AG08396 (cell line): ENCODE measurements at places on chromosomes 1 and 21.

DNA sequence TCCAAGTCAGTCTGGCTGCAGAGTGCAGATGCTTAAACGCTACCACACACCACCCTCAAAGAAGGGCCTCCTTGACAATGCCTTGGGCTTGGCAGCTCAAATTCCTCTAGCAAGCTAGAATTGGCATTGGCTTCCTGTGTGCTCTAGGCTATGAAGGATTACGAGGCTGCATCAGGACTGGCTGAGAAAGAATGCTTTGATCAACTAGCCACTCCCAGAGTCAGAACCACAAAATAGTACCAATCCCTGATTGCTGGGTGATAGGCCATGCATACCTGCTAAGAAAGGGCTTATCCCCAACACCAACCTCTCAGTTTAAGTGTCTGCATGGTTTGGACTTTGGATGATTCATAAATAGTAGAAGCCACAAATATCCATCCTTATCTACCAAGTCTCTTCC is 504.9 kb downstream of the OMA1 start:
- DNase-seq = no peak

DNA sequence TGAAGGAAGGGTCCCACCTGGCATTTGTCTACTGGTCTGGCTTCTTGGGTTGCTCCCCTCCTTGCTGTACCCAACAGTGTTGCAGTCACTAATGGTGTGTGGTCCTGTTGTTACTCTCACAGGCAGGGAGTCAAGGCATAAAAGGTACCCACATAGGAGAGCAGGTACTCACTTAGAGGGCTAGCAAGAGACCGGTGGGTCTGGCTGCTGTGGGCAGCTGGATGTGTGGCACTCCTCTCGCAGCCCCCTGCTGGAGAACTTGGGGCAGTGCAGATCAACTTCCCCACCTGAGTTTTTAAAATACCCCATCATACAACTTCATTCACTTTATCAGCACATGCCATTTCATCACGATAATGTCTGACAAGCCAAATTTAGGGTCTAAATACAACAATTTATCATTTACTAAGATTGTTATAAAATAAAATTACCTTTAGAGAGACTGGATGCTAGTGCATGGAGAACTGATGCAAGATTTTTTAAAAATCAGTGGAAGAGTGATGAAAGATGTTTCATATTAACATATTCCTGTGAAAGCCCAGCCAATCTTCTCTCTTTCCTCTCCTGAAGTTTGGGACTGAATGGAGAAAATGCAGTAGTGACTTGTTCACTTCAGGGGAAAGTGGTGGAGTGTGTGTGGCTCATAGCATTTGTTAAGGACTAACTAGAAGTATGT is 42.8 kb downstream of the ACP6 start:
- DNase-seq = peak; percentile 77

GRCh38 chr1:92259350-92259749 is 39.4 kb downstream of the GLMN start:
- DNase-seq = no peak

DNA sequence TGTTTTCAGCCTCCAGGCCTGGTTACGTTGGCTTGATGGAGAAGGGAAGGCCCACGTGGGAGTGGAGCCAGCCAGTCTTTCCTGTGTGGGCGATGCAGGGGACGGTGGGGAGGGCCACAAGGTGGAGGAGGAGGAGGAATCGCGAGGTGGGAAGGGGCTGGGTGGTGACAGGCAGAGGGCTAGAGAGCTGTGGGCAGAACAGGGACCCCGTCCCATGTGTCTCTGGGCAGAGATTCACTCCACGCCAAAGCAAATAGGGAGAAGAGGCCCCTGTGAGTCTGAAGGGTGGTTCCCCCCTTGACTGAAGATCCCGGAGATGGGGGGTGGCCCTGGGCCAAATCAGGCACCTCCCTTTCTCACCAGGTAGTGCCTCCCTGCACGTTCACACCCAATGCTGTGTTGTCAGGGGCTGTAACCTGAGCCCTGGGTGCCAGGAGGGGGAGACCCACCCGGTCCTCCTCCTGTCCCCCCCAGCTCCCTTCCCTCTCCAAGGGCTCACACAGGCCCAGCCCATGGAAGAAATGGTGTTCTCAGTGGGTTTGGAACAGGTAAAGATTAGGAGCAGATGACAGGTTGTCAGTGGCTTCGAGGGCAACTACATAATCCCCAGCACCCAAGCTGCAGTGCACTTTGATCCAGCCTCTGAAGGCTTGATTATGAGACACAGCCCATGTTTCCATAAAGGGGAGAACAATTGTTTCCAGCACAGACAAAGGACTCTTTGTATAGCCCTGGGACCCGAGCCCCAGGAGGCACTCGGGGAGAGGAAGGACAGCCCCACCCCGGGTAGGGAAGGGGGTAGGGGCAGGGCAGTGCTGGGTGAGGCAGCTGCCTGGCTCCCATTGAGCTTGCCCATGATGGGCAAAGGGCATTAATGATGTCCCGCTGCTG is 37.7 kb upstream of the GPR37L1 start:
- no peak for DNase-seq

DNA sequence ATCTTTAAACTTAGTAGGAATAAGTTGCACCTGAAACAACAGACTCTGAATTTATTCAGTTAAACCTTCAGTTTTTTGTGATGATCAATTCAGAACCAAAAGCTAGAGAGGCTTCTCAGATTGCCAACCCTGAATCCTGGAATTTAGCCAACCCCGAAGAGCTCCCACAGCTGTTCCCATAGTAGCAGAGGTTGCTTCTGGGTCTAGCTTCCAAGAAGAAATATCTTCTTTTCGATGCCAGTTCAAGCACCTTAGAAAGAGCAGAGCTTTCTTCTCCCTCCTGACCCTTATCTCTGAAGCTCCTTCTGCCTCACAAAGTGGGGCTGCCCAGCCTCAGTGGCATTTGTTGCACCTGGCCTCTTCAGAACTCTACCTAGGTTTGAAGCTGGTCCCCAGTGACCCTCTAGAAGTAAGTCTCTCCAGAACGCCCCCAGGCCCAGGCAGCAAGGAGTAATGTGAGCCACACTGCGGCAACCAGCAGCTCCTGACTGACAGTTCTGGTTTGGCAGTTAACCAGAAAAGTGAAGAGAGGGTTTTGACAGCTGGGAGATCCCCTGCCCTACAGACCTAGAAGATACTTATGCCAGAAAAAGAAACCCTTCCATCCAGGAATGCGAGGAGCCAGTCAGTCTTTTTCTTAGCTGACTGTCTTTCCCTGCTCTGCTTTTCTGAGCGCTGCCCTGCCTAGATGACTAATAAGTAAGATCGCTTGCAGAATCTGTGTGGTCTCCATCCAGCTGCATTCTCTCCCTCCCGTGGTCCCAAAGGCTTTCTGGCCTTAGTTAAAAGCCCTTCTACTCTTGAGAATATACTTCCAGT is 165.9 kb downstream of the ADGRL4 start:
- peak; percentile 31 for DNase-seq
